A549 treated with DMSO at 1 μM for 4 hours (cell line): ENCODE measurements at places on chromosomes 4 and X. TPM values are rescaled to one million over a fixed set of nuclear protein-coding genes. Genes with fewer than 3 reads are reported as not detected.

The BRS3 gene
- not detected in 5 replicates for total RNA-seq

The PGM2 gene
- total RNA-seq = 13.7 to 16.4 TPM (median 15.1 TPM) in 5 replicates

The ITIH6 gene
- total RNA-seq = not detected in 5 replicates

The MUC7 gene
- total RNA-seq = not detected in 5 replicates

The PABPC4L gene
- total RNA-seq = 0.05 to 0.16 TPM (median 0.11 TPM) in 5 replicates

The LANCL3 gene
- total RNA-seq = 0.01 TPM in 1 of 5 replicates, not detected in the others

The PABPC1L2B gene
- not detected in 5 replicates for total RNA-seq

The FREM3 gene
- total RNA-seq = not detected in 5 replicates

The GLRB gene
- 0.75 to 0.95 TPM (median 0.88 TPM) in 5 replicates for total RNA-seq

The AREG gene
- 69.6 to 88.2 TPM (median 81.0 TPM) in 5 replicates for total RNA-seq
